GM20000 (cell line): ENCODE measurements at places on chromosomes 6 and 20.
A peak's percentile ranks its signal among the peaks of the same experiment; 100 is the strongest.

- DNase-seq = no peak
Measured at GRCh38 chr20:18165553-18165952, 27.9 kb downstream of the KAT14 start.

- DNase-seq = no peak
Measured at GRCh38 chr6:146041282-146041681, 12.4 kb downstream of the GRM1 start.

DNA sequence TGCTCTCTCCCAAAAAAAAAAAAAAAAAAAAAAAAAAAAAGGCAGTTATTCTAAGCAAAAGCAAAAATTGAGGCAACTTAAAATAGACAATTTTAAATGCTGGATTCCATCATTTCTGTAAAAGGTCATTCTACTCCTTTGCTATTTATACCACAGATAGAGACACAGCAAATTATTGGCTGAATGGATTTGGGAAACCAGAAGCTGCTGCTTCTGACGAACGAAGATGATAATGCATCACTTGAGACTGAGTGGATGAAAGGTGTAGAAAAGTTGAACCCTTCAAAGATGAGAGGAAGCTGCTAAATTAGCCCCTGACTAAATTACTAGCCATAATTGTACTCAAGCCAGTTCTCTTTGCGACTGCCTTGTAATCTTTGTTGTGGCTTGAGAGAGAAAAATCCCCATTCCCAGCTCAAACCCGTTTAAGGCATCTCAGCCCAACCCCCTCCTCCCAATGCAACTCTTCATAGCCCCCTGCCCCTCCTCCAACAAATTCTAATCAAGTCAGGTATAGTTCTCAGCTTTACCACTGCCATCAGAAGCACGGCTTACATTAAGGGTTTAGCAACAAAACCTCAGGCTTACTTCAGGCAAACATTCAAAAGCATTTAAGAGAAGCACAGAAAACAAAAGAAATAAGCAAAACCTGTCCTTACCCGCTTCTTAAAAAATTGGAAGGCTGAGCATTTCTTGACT lies 1.0 kb downstream of the SGK1 start:
- DNase-seq = no peak

- peak; percentile 17 for DNase-seq
Measured at GRCh38 chr6:153001767-153002612, 519 bp downstream of the MTRF1L start.

- DNase-seq = no peak
Measured at GRCh38 chr6:135810486-135810885, 41.0 kb upstream of the PDE7B start.

DNA sequence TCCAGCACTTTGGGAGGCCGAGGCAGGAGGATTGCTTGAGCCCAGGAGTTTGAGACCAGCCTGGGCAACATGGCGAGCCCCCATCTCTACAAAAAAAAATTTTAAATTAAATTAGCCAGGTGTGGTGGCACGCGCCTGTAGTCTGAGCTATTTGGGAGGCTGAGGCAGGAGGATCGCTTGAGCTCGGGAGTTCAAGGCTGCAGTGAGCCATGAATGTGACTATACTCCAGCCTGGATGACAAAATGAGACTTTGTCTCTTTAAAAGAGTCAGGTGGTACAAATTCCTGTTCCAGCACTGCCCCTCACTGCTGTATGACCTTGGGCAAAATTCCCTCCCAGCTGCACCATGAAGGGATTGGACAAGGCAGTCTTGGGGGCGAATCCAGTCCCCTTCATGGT lies 28.5 kb downstream of the AHCY start:
- no peak for DNase-seq

- DNase-seq = no peak
Measured at GRCh38 chr20:44219791-44220190, 9.2 kb upstream of the OSER1 start.

DNA sequence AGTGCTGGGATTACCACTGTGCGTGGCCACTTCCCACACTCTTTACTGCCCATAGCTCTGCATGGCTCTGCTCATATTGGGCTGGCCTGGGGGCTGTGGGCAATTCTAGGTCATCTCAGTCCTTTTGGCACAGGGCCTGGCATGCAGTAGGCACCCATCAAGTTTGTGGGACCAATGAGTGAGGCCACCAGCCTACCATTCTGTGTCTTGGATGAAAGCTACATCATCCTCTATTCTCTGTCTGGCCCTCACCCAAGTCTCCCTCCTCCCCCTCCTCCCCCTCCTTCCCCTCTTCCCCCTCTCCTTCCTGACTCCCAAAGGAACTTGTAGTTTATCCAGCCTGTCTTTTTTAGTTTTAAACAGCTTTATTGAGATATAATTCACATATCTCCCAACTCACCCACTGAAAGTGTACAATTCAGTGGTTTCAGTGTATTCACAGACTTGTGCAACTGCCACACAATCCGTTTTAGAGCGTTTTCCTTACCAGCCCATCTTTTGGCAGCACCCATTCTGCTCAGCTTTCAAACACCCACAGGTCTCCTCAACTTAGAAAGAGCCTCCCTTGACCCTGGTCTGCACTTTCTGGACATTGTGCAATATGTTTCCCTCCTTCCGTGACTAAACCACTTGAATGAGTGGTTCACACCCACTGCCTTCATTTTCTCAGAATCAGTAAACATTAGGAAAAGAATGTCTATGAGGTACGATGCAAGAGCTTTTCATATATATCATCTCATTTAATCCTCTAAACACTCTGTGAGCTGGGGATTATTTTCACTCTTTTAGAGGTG lies 21.5 kb upstream of the MRPS18A start:
- no peak for DNase-seq

GRCh38 chr6:40409716-40410397 lies 177.3 kb downstream of the LRFN2 start:
- no peak for DNase-seq

GRCh38 chr20:55540486-55540885 lies 464.8 kb downstream of the CBLN4 start:
- no peak for DNase-seq

GRCh38 chr6:11194356-11195218 lies 37.9 kb downstream of the NEDD9 start:
- no peak for DNase-seq

DNA sequence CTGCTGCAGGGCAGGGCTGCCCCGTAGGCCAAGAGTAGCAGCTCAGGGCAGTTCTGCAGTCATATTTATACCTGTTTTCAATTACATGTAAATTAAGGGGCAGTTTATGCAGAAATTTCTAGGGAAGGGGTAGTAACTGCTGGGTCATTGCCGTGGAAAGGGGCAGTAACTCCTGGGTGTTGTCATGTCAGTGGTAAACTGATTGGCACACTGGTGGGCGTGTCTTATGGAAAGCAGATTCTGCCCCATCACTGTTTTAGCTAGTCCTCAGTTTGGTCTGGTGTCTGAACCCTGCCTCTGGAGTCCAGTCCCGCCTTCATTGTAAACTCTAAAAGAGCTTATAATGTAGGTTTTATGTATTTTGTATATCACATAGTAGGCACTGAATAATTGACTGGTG lies 22.1 kb downstream of the MAP3K4 start:
- no peak for DNase-seq

DNA sequence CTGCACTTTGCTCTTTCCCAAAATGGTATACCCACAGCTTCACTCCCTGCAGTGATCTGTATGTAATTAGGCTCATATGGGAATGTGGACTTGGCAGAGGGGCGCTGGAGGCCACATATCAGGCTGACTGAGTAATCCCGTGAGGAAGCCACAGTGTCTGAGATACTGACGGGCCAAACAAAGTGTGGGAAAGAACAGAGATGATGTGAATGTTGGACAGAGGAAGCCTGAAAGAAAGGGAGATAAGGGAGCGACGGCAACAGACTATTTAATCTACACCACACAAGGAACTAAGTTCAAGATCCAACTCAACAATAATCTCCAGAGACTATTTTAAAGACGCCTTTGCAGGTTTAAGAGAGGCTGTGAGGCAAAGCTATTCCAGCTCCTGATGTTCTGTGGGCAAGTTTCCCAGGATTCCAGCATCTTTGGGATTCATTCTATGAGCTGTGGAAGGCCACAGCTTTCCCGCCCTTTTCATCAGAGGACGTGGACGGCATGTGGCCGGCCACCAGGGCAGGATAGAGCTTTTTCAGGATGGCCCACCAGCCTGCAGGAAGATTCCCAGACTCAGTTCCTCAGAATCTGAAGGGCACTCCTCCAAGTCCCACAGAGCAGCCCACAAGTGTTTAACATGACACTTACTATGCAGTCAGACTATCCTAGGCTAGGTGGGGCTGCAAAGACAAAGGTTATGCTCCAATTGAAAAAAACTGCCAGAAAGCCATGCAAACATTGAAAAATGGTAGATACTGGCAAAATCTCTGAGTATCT lies 237.5 kb downstream of the ATXN1 start:
- no peak for DNase-seq

DNA sequence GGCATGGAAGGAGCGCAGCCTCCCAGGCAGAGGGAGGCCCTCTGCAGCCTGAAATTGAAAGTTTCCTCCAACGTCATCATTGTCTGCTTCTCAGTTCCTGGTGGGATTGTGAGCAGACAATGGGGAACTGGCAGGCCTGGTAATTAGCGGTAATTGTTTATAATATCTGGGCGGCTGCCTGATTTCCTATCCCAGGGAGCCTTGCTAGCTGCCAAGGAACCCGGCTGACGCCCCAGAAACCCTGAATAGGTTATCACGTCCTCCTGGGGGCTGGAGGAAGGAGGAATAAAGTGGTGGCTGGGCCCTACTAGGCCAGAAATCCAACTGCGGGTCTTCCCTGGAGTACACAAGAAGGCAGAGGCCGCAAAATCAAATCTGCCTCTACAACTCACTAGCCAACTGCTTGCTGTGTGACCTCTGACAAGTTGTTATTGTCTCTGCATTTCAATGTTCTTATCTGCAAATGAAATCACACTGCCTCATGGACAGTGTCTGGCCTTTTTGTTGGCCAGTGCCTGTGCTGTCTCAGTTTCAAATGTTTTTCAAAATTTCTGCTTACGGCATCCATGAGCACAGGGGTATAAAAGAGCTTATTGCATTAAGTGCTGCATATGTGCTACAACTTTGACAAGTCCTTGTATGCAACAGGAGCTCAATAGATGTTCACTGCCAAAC lies 16.9 kb downstream of the KCNK15 start:
- DNase-seq = no peak

DNA sequence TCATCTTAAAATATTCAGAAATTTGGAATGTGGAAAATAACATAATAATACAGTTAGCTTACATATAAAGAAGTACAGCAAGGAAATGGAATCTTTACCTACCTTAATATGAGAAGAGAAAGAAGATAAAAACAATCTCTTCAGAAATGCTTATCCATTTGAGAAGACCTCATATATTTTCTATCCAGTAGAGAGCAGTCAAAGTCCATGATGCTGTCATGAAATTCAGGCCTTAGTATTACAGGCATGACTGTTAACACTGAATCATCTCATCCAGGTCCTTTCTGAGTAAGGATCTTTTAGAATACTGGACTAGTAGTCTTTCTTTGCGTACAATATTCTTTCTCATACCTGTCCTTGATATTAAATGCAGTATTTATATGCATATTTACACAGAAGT lies 713.4 kb downstream of the CD109 start:
- peak; percentile 3 for DNase-seq

- no peak for DNase-seq
Measured at GRCh38 chr6:13554929-13555333, 19.5 kb upstream of the SIRT5 start.

- DNase-seq = peak; percentile 79
Measured at GRCh38 chr20:2172305-2173175, 70.9 kb downstream of the STK35 start.

DNA sequence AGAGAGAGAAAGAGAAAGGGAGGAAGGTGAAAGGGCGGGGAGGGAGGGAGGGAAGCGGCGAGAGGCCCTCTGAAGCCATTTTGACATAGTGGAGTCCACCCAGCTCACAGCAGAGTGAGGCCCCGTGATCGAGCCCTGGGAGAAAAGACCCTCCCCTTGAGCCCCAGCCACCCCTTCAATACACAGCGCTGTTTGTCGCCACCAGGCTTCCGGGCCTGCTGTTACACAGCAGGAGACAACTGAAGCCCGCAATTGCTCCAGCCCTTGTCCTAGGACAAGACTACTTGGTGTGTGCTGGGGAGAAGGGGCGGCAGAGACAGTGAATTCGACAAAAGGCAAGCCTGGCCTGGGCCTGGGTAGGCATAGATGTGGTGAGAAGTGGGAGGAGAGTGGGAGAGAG lies 67.3 kb downstream of the PRR18 start:
- no peak for DNase-seq

DNA sequence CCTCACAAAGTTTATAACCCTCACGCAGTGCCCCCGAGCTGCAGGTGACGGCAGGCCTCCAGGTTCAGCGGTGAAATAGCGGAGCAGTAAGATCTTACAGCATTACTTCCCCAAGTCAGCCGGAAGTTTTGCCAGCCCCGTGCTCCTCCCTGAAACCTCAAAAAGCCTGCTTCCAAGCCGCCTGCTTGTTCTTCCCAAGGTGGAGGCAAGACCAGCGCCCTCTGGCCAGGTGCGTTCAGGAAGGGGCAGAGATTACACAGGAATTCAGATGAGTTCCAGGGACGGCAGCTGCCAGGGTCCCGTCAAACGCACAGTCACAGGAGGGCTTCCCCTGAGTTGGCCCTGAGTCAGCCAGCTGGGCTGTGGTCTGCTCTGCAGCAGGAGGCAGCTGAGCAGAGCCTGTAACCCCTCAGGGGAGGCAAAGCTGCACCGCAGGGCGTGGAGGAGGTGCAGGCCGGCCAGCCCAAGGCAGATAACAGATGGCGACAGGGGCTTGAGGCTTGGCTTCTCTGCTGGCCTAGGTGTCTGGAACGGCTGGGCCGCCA lies 124.1 kb upstream of the RPS6KA2 start:
- DNase-seq = peak; percentile 60

- DNase-seq = no peak
Measured at GRCh38 chr6:136501096-136501495, 49.1 kb downstream of the MAP7 start.

- no peak for DNase-seq
Measured at GRCh38 chr6:76072562-76072961, at the start of gene IMPG1. Gene IMPG1 (minus strand): TSS chr6:76072662. CDS start chr6:76072488, 174 bp downstream.

GRCh38 chr20:19750907-19751636 lies 7.0 kb upstream of the RIN2 start:
- peak; percentile 36 for DNase-seq

GRCh38 chr6:156167625-156168071 lies 609.5 kb upstream of the ARID1B start:
- DNase-seq = no peak

- DNase-seq = no peak
Measured at GRCh38 chr20:16284385-16285100, 288.7 kb downstream of the KIF16B start.

DNA sequence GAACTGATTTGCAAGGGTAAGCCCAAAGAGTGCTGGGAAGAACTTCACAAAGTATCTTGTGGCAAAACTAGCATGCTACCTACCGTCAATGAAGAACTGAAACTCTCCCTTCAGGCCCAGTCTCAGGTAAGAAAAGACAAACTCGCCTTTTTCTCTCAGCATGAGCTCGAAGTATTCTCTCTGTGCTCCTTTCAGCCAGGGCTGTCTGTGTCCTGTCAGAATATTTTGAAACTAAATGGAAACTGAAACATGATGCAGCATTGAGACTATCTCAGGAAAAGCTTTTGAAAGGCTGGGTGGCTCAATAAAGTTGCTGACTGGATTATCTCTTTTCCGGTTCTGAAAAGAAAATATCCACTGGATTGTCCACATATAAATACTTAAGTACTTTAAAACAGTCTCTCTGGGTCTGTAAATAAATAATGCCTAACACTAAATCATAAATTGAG lies 696 bp downstream of the CALHM5 start:
- DNase-seq = peak; percentile 8
